ENCODE measurements at places on chromosomes 4 and X.

GRCh38 chrX:26558719-26559386, 342.9 kb downstream of the MAGEB5 start:
- DNase-seq, result no peak

GRCh38 chr4:144298519-144298918, 158.0 kb upstream of the GYPA start:
- DNase-seq, result no peak

- DNase-seq, result no peak
Measured at GRCh38 chrX:99717716-99718115, 692.4 kb downstream of the PCDH19 start.

DNA sequence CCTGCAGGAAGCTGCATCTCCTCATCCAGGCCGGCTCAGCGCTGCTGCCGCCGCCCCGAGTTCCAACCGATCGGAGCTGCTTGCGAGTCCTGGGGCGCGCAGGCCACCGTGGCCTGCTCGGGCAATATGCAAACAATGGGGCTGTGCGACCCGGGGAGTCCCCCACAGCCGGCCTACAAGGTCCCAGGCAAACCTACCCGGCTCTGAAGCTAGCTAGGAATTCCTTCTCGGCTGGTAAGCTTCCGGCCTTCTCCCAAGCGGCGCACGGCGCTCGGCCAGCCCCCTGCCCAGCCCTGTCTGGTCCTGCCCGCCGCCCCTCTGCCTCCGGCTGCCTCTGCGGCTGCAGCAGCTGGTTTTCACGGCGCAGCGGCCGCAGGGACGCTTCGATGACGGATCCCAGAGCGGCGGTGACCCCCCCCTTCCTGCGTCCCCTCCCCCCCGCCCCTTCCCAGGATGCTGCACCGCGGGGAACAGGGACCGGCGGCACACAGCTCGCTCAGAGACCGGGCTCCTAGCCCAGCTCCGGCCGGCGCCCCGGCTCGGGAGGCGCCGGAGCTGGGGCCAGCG, 59.4 kb downstream of the TSC22D3 start:
- no peak for DNase-seq

GRCh38 chr4:170336238-170336775, 246.6 kb upstream of the AADAT start:
- no peak for DNase-seq

GRCh38 chr4:141127884-141128283, 5.4 kb downstream of the RNF150 start:
- no peak for DNase-seq

DNA sequence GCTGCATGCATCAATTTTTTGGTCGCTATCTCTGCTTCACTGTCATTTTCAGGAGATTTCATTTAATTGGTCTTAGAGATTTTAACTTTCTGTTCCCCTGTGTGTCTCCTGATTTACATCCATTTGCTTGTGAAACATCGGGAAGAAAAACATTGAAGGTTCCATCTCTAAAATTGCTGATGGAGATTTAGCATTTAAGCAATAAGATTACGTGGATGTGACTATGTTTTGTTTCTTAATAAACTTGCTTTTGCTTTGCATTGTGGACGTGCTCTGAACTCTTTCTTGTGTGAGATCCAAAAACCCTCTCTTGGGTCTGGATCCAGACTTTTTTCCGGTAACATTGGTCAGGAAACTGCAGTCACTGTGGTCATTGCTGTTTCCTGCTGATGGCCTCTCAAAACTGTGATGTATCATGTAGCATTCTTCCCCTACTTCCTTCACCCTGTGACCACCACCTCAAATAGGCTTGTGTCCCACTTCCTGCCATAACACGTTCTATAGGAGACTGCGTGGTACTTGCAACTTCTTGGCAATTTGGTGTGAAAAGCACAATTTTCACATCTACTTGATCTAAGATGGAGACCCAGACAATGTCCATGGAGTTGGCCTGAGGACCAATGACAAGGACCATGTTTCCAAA, 4.9 kb downstream of the CXCL2 start:
- peak; percentile 5 for DNase-seq

DNA sequence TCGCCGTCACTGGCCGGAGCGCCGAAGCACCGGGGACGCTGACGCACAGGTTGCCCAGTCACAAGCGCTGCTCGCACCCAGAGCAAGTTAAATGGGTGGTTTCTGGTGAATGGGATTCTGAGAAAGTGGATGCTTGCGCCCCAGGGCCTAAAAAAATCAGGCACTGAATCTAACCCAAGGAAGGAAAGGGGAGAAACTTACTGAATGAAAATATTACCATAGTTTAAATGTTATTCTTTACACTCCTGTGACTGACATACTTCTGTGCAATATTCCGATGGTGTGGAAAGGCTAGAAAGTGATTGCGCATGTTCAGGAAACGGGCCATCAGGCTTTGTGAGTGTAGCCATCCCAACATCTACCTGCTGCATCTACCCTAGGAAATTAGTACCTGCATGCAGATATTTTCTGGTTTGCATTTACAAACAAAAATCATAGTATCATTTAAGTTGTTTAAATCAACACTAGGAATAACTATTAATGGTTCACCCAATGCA, 838 bp upstream of the ABCG2 start:
- no peak for DNase-seq

GRCh38 chr4:165403048-165403447, 24.2 kb downstream of the CPE start:
- DNase-seq, result no peak

DNA sequence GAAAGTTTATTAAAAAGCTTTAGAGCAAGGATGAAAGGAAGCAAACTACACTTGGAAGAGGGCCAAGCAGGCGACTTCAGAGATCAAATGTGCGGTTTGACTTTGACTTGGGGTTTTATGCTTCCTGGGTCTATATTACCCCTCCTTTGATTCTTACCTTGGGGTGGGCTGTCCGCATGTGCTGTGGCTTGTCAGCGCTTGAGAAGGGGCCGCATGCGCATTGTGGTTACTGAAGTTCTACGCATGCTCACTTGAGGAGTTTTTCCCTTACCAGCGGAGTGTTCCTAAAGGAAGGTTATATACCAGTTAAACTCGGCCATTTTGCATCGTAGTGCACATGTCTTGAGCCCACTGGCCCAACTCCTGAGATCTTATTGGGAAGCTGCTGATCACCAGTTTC, 9.9 kb downstream of the ZNF157 start:
- peak; percentile 13 for DNase-seq

DNA sequence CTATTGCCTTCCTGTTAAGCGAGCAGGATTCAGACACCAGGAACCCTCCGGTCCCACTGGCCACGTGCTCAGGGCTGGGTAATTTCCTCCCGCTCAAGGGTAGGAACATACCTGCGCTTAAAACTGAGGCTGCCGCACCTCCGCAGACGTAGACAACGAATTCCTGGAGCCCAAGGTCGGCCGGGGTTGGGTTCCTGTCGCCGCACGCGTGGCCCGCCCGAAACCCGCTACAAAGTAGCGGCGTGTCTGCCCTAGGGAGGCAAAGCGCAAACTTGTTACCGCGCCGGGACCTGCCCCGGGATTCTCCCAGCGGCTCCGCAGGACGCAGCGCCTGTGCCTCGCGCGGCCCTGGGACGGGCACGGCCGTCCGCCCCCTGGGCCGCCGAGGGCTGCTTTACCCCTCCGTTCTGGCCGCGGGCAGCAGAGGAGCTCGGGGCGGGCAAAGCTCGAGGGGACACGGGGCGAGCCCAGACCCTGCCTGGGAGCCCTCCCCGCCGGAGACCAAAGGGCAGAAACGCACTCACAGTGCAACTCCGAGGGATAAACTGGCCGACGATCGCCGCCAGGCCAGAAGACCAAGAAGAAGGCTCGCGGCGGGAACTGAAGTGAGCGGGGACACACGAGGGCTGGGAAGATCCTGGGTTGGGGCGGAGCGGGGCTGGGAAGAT, at the start of gene ERVMER34-1:
TSS of gene ERVMER34-1 (minus strand) at position 607 of the 668 bp plus-strand sequence. CDS start 5,905 bp downstream, outside the sequence.
- DNase-seq, result no peak

DNA sequence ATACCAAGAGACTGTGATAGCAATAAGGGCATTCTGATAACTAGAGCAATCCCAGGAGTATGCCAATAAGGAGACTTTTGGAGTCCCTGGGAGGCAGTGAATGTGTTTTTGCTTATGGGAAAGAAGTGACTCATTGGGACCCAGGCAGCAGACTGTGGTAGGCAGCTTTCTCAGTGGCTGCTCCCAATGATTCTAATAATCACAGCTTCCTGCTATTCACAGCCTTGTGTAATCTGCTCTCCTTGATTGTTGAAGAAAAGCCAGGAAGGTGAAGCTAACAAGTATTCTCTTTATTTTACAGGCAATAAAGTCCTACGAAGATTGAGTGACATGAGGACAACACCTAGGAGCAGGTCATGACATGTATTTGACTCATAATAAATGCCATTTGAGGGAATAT, 70.3 kb upstream of the DDX60 start:
- DNase-seq, result no peak

DNA sequence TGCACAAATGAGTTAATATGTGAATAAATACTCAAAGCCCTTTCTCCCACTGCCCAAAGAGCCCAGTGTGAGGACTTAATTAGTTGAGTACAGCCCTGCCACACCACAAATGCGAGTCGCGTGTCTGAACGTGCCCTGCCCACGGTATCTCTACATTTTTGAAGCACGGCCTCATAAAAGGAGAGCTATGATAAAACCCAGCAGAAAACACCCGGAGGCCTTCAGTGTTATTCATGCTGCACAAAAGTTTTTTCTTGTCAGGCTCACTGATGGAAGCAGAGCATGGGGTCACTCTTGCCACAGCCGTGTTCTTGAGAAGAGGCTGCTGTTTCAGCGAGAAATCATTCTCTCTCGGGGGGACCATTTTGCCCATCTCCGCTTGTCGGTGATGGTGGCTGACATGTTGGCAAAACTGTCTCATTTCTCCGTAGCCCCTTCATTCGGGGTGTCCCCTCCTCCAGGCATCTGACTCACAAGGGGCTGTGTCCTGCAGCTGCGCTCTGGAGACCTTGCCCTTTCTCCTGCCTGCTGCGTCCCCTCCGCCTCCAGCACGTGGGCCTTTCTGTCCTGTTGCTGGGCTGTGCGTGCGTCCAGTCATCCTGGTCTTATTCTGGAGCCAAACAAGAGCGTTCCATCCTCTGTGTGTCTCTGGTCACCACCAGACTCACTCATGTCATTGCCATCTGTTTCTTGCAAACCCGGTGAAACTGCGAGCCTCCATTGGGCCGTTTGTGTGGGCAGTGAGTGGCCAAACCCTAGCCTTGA, 88.8 kb downstream of the SORCS2 start:
- no peak for DNase-seq

- DNase-seq, result no peak
Measured at GRCh38 chr4:30716681-30717207, 3.4 kb upstream of the PCDH7 start.

- peak; percentile 71 for DNase-seq
Measured at GRCh38 chr4:119041951-119042560, 93.6 kb upstream of the MYOZ2 start.

DNA sequence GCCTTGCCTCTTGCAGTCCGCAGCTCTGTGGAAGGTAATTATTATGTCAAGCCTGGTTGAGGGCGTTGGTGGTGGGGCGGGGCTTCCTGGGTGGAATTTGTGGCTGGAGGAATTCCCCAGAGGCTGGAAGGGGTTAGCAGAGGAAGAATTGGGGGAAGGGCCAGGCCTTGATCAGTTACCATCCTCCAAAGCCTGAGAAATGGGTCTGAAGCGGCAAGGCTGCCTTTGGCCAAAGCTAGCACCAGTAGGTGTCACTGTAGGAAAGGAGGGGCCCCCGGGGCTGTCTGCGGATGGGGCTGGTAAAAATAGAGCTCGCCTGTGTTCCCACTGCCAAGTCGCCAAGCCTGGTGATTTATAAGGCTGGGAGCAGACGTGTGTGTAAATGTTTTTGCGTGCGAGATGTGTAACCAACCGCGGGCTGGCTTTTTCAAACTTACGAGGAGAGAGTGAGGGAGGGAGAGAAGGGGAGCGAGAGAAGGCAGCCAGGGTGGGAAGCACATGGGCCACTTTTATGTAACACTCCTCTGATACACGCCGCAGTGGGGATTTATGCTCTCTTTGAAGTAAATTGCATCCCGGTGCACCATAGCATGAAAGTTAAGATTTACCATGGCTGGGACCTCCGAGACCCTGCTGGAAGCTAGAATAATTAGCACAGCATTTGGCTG, 367.0 kb downstream of the BCOR start:
- peak; percentile 67 for DNase-seq

DNA sequence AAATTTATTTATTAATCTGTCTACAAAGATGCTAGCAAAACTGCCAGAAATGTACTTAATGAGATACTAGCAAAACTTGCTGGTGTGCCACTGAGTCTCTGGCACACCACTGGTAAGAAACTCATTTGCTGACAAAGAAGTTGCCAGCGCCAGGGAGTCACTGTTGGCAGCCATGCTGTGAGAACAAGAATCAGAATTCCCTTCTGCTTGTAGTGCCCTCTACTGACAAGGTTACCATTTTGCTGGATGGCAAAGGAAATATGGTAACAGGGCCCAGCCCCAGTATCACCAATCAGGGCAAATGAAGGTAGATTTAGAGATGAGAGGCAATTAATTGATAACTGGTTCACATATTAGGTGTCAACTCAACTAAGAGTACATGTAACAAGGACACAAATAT, 750.1 kb upstream of the ADGRL3 start:
- DNase-seq, result no peak

GRCh38 chrX:154381271-154381670, 2.2 kb downstream of the EMD start:
- DNase-seq, result no peak

- no peak for DNase-seq
Measured at GRCh38 chr4:186265683-186266652, at the start of gene F11. Gene F11, plus strand, starts transcription at chr4:186266189. Its CDS starts 948 bp downstream, at chr4:186267137.

- DNase-seq, result no peak
Measured at GRCh38 chr4:10030972-10031667, 9.8 kb upstream of the SLC2A9 start.

GRCh38 chr4:123037804-123038203, 115.4 kb upstream of the NUDT6 start:
- no peak for DNase-seq

DNA sequence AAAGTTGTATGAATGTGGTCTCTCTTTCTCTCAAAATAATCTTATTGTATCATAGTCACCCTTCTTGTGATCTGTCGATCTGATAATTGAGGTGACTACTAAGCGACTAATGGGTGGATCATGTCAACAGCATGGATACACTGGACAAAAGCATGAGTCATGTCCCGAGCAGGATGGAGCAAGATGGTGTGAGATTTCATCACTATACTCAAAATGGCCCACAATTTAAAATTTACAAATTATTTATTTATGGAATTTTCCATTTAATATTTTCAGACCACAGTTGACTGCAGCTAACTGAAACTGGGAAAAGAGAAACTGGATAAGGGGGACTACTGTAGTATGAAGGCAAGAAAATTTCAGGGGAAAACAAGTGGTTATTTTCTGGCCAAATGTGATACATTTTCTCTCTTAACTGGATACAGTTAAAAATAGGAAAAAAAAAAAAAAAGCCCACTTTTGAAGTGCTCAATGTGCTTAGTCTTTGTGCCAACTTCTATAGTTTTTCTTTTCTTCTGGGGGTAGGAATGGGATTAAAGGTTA, 25.3 kb downstream of the FAM241A start:
- no peak for DNase-seq

GRCh38 chr4:3340038-3340699, 47.3 kb downstream of the RGS12 start:
- no peak for DNase-seq

DNA sequence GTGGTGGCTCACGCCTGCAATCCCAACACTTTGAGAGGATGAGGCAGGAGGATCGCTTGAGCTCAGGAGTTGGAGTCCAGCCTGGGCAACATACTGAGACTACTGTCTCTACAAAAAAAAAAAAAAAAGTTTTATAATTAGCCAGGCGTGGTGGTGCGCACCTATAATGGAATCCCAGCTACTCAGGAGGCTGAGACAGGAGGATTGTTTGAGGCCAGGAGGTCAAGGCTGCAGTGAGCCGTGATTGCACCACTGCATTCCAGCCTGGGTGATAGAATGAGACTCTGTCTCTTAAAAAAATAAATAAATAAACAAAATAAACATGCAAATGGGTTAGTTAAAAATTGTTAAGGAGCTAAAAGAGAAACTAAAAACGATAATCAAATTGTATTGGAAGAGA, 7.7 kb downstream of the GLOD5 start:
- DNase-seq, result no peak
